Fibroblast of lung (primary cell): ENCODE measurements at places on chromosomes 11 and 22. TPM values are rescaled to one million over a fixed set of nuclear protein-coding genes. Genes with fewer than 3 reads are reported as not detected.

- H3K4me3 ChIP-seq, result no peak overlapping the region
- H3K36me3 ChIP-seq, result no peaks in the 10 kb centered on the region
- H3K27me3 ChIP-seq, result no peaks in the 10 kb centered on the region
- peak overlapping the region; percentile 60 for H3K27ac ChIP-seq
These were observed 83.9 kb upstream of the SNX19 start for GRCh38 chr11:130999992-131000770.

DNA sequence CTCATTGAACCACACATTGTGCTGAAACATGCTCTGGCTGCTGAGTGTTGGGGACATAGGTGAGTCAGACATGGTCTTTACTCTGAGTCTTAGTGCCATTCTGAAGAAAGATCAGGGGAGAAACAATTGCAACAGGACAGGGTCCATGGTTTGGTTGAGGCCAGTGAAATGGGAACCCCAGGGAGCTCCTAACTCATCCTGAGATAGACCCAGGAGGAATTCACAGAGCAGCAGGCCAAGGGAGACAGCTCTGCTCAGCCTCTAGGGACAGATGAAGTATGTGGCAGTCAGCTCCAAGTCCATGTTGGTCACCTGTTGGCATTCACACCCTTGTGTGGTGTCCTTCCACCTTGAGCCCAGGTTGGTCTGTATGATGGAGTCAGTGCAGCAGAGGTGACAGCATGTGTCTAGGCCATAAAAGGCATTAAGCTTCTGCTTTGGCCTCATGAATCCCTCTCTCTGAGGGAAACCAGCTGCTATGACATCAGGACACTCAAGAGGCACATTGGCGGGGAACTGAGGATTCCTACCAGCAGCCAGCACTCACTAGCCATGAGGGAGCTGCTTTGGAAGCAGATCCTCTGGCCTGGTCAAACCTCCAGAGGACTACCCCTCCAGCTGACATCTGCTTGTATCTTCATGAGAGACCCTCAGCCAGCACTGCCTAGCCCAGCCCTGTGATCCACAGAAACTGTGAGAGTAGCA is 50.3 kb upstream of the MYEOV start:
- no peak overlapping the region for H3K27ac ChIP-seq
- no peaks in the 10 kb centered on the region for H3K4me1 ChIP-seq
- peaks cover 8% of the 10 kb centered on the region for H3K27me3 ChIP-seq
- H3K4me3 ChIP-seq, result no peak overlapping the region

MMP13 gene
- not detected in 2 replicates for total RNA-seq

GRCh38 chr11:123301696-123302400 is 106.8 kb upstream of the CLMP start:
- H3K27ac ChIP-seq, result no peak overlapping the region
- peaks cover 2% of the 10 kb centered on the region for H3K4me1 ChIP-seq
- H3K27me3 ChIP-seq, result peaks cover 16% of the 10 kb centered on the region
- H3K36me3 ChIP-seq, result no peaks in the 10 kb centered on the region
- DNase-seq, result peak; percentile 34

- H3K36me3 ChIP-seq, result peaks cover 7% of the 10 kb centered on the region
- peak within 1 kb of the TSS; percentile 93 for H3K27ac ChIP-seq
- peak; percentile 73 for DNase-seq
- no peaks in the 10 kb centered on the region for H3K27me3 ChIP-seq
- H3K4me1 ChIP-seq, result peaks cover 54% of the 10 kb centered on the region
- H3K4me3 ChIP-seq, result peak within 1 kb of the TSS; percentile 93
These were observed at the start of gene FRMD8 for GRCh38 chr11:65386307-65387140. Gene FRMD8, plus strand, starts transcription at chr11:65386637. Its CDS starts 400 bp downstream, at chr11:65387037.

DNA sequence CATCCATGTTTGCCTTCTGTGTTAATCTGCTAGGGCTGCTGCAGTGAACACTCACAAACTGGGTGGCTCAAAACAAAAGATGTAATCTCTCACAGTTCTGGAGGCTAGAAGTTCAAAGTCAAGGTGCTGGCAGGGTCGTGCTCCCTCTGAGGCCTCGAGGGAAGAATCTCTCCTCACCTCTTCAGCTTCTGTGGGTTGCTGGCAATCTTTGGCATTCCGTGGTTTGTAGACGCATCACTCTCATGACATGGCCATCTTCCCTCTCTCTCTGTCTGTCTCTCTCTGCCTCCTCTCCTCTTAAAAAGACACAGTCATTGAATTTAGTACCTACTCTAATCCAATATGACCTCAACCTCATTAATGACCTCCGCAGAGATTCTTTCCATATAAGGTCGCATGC is 78.8 kb downstream of the TSPAN18 start:
- H3K36me3 ChIP-seq, result no peaks in the 10 kb centered on the region
- no peaks in the 10 kb centered on the region for H3K4me1 ChIP-seq
- H3K27ac ChIP-seq, result no peak overlapping the region
- DNase-seq, result peak; percentile 41
- no peak overlapping the region for H3K4me3 ChIP-seq
- H3K27me3 ChIP-seq, result peaks cover 29% of the 10 kb centered on the region

GRCh38 chr11:74777877-74778276 is 29.2 kb downstream of the RNF169 start:
- no peak overlapping the region for H3K27ac ChIP-seq
- H3K36me3 ChIP-seq, result no peaks in the 10 kb centered on the region
- H3K4me3 ChIP-seq, result no peak overlapping the region
- no peaks in the 10 kb centered on the region for H3K27me3 ChIP-seq

- no peaks in the 10 kb centered on the region for H3K4me1 ChIP-seq
- peak; percentile 89 for DNase-seq
- H3K27ac ChIP-seq, result no peak overlapping the region
- peaks cover 54% of the 10 kb centered on the region for H3K36me3 ChIP-seq
- no peak overlapping the region for H3K4me3 ChIP-seq
- no peaks in the 10 kb centered on the region for H3K27me3 ChIP-seq
These were observed 18.4 kb downstream of the SELENOO start for GRCh38 chr22:50218996-50219727.

- peak; percentile 80 for DNase-seq
- peaks cover 3% of the 10 kb centered on the region for H3K4me1 ChIP-seq
- no peak overlapping the region for H3K27ac ChIP-seq
- H3K27me3 ChIP-seq, result no peaks in the 10 kb centered on the region
These were observed 539.3 kb upstream of the B3GAT1 start for GRCh38 chr11:134951305-134951700.

GRCh38 chr11:109648804-109649203 is 226.8 kb downstream of the C11orf87 start:
- no peak overlapping the region for H3K4me3 ChIP-seq
- DNase-seq, result no peak
- H3K27ac ChIP-seq, result no peak overlapping the region
- H3K4me1 ChIP-seq, result no peaks in the 10 kb centered on the region

ASRGL1 gene
- total RNA-seq, result under 0.01 TPM in 1 of 2 replicates, not detected in the other

DNA sequence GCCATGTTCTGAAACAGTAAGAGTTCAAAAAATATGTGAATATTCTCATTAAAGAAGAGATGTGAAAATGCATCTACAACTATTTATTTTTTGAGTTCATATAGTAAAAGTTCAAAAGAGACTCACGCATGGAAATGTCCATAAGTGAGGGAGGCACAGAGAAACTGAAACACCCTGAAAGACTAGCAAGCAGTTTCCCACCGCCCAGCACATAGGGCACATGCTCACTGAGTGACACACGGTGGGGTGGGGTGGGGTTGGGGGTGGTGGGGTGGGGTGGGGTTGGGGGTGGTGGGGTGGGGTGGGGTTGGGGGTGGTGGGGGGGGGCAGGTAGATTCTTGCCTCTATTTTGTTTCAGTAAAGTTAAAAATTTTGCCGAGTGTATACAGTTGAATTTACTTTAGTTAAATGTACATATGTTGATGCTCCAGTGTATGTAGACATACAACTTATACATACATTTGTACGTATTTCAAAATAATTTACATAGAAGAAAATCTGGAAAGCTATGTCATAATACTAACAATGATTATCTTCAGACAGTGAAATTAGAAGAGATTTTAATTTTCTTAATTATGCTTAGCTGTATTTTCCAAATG is 6.3 kb downstream of the CCDC34 start:
- H3K4me3 ChIP-seq, result no peak overlapping the region
- H3K4me1 ChIP-seq, result no peaks in the 10 kb centered on the region
- DNase-seq, result no peak
- H3K27me3 ChIP-seq, result no peaks in the 10 kb centered on the region

OR5B21 gene
- total RNA-seq, result not detected in 2 replicates

OR4D5 gene
- not detected in 2 replicates for total RNA-seq

- no peaks in the 10 kb centered on the region for H3K27me3 ChIP-seq
- H3K4me1 ChIP-seq, result peaks cover 18% of the 10 kb centered on the region
- DNase-seq, result peak; percentile 74
- no peak overlapping the region for H3K4me3 ChIP-seq
- no peaks in the 10 kb centered on the region for H3K36me3 ChIP-seq
These were observed 14.0 kb downstream of the RAC2 start for GRCh38 chr22:37229805-37230672.

DNA sequence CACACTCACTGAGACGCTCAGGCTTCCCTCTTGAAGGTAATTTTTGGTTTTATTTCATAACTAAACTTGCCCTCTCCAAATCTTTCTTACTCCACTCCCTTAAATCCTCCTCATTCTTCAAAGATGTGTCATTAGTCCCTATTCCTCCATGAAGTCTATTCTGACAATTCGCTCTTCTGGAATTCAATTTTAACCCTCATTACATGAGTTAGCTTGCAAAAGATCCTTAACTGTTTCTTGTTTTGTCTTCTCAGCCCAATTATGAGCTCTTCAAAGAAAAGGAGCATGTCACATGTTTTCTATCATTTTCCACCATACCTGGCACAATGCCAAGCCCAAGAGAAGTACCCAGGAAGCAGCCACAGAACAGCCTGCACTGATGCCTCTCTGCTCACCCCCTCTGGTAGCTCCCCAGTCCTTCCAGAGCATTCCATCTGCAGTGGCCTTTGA is 13.0 kb downstream of the GALNT18 start:
- peak; percentile 50 for DNase-seq
- H3K4me1 ChIP-seq, result no peaks in the 10 kb centered on the region
- no peak overlapping the region for H3K4me3 ChIP-seq
- no peaks in the 10 kb centered on the region for H3K36me3 ChIP-seq

GRCh38 chr11:124754309-124754708 is 2.3 kb upstream of the VSIG2 start:
- peaks cover 14% of the 10 kb centered on the region for H3K4me1 ChIP-seq
- H3K27me3 ChIP-seq, result peaks cover 5% of the 10 kb centered on the region
- H3K4me3 ChIP-seq, result no peak overlapping the region
- no peaks in the 10 kb centered on the region for H3K36me3 ChIP-seq

- H3K4me1 ChIP-seq, result no peaks in the 10 kb centered on the region
- DNase-seq, result no peak
- no peaks in the 10 kb centered on the region for H3K36me3 ChIP-seq
These were observed 34.6 kb downstream of the FAM83F start for GRCh38 chr22:40029189-40029890.

- H3K4me1 ChIP-seq, result peaks cover 7% of the 10 kb centered on the region
- no peak overlapping the region for H3K27ac ChIP-seq
- no peak overlapping the region for H3K4me3 ChIP-seq
- DNase-seq, result no peak
- no peaks in the 10 kb centered on the region for H3K27me3 ChIP-seq
These were observed 8.8 kb downstream of the CXCR5 start for GRCh38 chr11:118892514-118892913.

HBB gene
- not detected in 2 replicates for total RNA-seq

- H3K27me3 ChIP-seq, result no peaks in the 10 kb centered on the region
- peaks cover 2% of the 10 kb centered on the region for H3K4me1 ChIP-seq
- peak; percentile 71 for DNase-seq
- H3K36me3 ChIP-seq, result no peaks in the 10 kb centered on the region
- no peak overlapping the region for H3K4me3 ChIP-seq
These were observed 50.1 kb downstream of the ACER3 start for GRCh38 chr11:76910620-76911414.

GRCh38 chr11:128734103-128734831 is 40.4 kb downstream of the FLI1 start:
- no peak overlapping the region for H3K4me3 ChIP-seq
- peaks cover 2% of the 10 kb centered on the region for H3K4me1 ChIP-seq
- H3K27me3 ChIP-seq, result no peaks in the 10 kb centered on the region

DNA sequence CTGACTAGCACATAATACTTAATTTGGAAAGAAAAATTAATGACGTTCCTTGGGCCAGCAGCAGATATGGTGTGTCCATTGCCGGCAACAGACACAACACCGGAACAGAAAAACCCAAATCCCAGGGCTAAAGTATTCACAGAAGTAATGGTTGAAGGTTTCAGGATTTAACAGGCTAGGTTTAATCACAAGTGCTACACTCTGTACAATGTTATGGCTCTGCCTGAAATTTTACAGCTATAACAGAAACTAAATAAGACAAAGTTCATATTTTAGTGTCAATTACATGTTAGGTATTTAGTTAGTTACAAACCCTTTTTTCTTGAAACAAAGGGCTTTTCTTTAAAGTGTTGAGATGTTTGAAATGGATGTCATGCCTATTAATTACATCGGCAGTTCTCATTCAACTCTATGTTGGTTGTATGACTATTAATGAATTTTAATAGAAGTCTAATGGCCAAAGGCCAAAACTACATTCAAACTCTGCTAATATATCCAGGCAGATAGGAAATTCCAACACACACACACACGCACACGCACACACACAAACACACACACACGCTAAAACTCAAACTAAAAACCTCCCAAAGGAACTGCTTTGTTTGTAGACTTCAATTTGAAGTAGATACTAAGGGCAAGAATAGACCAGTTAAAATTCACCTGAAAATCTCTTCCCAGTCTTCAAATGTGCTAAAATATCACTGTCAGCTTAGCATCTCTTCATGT is 27.8 kb upstream of the CLNS1A start:
- no peak overlapping the region for H3K27ac ChIP-seq
- H3K27me3 ChIP-seq, result no peaks in the 10 kb centered on the region
- no peaks in the 10 kb centered on the region for H3K4me1 ChIP-seq
- no peak for DNase-seq

GRCh38 chr11:3106736-3107524 is 49.7 kb upstream of the CARS1 start:
- H3K27ac ChIP-seq, result no peak overlapping the region
- H3K36me3 ChIP-seq, result peaks cover 22% of the 10 kb centered on the region
- no peaks in the 10 kb centered on the region for H3K4me1 ChIP-seq
- H3K27me3 ChIP-seq, result no peaks in the 10 kb centered on the region
- DNase-seq, result no peak

DNA sequence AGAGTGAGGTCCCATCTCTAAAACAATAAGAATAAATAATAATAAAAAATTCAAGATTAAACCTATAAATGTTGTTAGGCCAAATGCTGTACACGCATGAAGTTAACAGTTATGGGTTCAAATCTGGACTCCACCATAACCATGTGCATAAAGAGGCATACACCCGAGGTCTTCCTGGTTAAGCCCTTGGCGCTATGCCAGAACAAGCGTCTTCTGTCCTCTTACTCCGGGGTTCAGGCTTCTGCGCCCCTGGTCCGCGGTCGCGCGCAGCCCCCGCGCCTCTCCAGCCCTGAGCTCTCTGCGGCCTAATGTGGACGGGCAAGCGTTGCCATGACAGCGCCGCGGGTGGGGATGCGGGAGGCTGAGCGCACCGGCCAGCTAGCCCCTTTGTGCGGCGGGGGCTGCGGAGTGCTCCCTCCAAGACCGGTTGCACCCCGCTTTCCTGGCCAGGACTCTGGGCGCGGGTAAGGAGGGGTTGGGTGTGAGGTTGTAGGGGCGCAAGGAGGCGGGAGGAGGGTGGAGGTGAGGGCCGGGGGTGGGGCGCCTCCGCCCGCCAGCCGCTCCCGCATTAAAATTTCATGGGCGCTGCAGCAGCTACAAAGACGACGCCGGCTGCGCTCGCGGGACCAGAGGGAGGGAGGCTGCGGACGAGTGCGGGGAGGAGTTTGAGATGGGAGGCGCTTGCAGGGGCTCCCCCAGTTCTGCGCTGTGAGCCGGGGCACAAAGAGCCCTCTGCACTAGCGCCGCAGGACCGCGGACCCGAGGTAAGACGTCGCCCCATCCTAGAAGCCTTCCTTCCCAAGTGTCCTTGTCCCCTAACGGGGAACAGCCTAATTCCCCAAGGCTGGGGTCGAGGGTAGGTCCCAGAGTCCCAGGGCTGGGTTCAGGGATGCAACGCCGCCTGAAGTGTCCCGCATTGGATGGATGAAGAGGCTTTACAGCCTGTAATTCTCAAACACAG is at the start of gene MIAT:
TSS of gene MIAT (plus strand) at position 698 of the 961 bp plus-strand sequence.
- H3K4me1 ChIP-seq, result peaks cover 12% of the 10 kb centered on the region
- H3K36me3 ChIP-seq, result no peaks in the 10 kb centered on the region
- DNase-seq, result no peak
- H3K4me3 ChIP-seq, result peak within 1 kb of the TSS; percentile 71

TRIM51 gene
- not detected in 2 replicates for total RNA-seq

FAT3 gene
- 5.9 and 16.2 TPM in 2 replicates for total RNA-seq
